Non-pigmented ciliary epithelial cell (primary cell): ENCODE measurements at places on chromosomes 2 and 18.

- no peak for DNase-seq
Measured at GRCh38 chr2:112251271-112251670, 3.6 kb downstream of the ZC3H8 start.

DNA sequence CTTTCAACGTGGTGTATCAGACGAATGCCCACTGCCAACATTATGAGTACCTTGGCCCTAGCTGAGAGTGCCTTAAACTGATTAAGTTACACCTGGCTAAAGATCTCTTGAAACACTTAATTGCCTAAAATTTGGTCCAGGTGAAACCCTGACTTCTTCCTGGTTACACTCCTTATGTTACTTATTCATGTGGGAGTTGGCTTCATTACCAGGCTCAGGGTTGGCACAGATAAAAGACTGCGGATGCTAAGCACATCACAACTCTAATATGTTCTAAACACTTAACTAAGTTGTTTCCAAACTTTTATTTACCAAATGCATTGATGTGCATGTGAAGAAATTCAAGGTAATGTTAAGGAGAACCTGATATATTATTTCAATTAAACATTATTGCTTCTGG is 298.9 kb downstream of the TCF4 start:
- no peak for DNase-seq

DNA sequence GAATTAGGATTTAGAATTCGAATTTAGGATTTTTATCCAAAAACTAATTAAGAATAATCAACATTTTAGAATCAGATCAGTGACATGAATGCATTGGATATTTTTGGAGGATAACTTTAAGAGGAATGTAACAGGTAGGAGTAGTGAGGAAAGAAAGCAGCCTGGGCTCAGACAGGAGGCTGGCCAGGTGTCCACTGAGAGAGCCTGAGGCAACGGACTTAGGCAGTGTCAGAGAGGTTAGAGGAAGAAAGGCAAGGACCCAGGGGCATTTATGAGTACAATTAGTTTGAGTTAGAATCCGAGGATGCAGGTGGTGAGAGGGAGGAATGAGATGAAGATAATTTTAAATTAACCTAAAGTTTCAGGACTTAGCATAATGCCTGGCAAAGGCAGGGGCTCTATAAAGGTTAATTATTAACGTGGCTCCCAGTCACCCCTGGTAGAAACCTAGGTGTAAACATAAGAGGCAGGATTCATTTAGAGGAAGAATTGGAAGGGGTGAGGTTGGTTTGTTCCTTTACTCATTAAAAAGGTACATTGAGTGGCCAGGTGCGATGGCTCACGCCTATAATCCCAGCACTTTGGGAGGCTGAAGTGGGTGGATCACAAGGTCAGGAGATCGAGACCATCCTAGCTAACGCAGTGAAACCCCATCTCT is 507.1 kb downstream of the TMEM182 start:
- no peak for DNase-seq

DNA sequence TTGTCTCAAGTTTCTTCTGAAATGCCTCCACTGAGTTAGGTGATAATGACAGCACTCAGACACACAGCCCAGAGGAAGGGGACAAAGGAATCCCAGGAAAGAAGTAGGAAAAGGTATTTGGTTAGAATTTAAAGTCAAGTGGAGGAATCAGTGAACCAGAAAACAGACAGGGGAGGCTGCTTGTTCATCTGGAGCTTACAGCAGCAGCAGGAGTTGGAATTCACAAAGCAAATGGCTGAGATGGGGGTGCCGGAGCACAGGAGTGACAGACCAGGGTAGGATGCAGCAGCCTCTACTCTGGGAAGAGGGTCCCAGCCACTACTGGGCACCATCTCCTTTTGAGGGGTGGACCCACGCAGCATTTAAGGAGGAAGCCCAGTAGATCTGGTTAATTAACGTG is 104.8 kb downstream of the ST6GAL2 start:
- no peak for DNase-seq

DNA sequence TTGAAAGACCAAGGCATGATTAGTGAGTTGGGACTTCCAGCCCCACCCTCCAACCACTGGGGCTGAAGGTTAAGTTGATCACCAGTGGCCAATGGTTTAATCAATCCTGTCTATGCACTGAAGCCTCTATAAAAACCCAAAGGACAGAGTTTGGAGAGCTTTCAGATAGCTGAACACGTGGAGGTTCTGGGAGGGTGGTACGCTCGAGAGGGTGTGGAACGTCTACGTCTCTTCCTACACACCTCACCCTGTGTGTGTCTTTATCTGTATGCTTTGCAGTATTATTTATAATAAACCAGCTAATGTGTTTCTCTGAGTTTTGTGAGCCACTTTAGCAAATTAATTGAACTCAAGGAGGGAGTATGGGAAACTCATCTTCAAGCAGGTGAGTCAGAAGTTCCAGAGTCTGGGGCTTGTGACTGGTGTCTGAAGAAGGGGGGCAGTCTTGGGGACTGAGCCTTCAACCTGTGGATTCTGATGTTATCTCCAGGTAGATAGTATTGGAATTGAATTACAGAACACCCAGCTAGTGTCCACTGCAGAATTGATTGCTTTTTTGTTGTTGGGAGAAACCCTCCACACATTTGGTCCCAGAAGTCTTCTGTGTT is 20.3 kb downstream of the ACTR3 start:
- no peak for DNase-seq

DNA sequence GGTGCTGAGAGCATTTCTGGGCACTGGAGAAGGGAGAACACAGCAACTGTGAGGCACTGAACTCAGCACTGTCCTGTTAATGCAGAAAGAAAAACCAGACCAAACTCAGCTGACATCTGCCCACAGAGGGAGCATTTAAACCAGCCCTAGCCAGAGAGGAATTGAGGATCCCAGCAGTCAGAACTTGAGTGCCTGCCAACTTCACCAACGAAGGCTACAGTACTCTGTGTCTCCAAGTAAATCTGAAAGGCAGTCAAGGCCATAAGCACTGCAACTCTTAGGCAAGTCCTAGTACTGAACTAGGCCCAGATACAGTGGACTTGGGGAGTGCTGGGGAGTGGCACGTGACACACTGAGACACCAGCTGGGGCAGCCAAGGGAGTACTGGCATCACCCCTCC is 176.2 kb upstream of the ZC3H15 start:
- DNase-seq, result no peak
